OCI-M1 (cell line): ENCODE measurements at places on chromosomes 5 and 9.

- no peak for DNase-seq
These were observed 19.9 kb upstream of the LPAR1 start for GRCh38 chr9:111058166-111058565.

DNA sequence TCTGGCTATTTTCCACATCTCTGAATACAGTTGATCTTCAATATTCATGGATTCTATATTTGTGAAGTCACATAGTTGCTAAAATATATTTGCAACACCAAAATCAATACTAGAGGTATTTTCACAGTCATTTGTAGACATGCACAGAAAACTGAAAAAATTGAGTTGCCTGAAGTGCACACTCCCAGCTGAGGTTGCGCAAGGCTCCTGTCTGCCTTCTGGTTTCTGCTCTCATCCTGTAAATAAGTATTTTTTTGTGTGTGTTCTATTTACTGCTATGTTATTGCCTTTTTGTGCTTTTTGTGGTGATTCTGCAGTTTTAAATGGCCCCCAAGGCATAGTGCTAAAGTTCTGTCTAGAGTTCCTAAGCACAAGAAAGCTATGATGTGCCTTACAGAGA, 371.1 kb upstream of the GRAMD2B start:
- no peak for DNase-seq

DNA sequence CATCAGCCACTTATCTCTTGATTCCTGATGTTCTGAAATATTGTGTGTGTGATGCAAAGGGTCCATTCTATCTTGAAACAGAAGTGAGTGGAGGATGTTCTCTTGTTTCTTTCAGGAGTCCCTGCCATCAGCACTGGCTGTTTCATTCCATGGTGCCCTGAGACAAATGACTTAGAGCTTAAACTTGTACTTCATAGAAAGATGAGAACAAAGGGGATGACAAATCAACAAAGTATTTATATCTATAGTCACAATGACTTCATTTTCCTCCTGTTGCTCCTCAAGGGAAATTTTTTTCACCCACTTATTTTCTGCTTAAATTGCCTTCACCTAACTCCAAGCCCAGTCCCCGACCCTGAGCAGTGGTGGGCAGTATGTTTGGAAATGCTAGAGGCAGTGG, 171.6 kb downstream of the TARS1 start:
- no peak for DNase-seq

GRCh38 chr9:1723522-1724015, 291.6 kb upstream of the SMARCA2 start:
- DNase-seq = no peak

- DNase-seq = no peak
These were observed 764.5 kb downstream of the EFNA5 start for GRCh38 chr5:106906199-106906598.

DNA sequence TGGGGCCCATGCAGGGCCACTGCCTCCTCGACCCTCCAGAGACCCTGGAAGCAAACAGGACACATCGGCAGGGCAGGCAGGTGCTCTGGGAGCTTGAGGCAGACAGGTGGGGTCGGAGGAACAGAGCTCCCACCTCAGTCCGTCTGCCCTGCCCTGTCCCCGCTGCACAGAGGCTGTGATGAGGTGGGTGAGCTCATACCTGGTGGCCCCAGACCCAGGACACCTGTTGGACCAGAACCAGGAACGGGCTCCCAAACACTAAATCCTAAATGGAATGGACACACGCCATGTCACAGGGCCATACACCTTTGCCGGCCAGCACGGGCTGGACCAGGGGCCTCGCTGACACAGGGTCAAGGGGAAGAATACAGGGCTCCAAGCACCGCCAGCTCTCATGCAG, 5.5 kb downstream of the SOHLH1 start:
- DNase-seq = no peak

GRCh38 chr5:3285621-3286020, 310.0 kb upstream of the IRX1 start:
- no peak for DNase-seq

GRCh38 chr5:128920345-128921215, 44.7 kb upstream of the SLC27A6 start:
- DNase-seq = peak; percentile 57

DNA sequence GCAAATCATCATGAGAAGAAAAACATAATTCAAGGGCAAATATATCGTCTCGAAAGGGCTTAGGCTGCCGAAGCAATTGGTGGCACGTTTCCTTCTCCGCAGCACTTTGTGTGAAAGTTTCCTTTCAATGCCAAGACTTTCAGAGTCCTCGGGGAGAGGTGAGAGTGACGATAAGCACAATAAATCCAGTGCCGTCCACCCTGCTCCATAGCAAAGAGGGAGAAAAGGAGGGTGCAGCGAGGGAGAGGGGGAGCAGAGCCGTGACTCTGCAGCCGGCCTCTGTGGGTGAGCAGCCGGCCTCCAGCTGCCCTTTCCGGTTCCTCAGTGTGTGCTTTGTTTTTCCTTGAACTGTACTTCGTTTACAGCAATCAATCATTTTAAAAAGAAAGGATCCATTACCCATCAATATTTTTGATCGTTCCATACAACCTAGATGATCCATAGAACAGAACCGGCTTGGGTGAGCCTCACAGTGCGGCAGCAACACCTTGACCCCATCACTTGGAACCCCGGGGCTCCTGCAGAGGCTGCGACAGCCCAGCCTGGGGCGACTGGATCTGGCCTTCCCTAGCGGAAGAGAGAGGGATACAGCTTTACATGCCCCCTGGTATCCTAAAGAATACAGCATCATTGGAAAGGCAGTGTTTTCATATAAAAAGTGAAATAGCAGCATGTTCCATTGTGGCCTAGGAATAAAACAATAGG, 247.0 kb upstream of the IRX4 start:
- DNase-seq = no peak
